ENCODE measurements at places on chromosomes 2 and 18.

DNA sequence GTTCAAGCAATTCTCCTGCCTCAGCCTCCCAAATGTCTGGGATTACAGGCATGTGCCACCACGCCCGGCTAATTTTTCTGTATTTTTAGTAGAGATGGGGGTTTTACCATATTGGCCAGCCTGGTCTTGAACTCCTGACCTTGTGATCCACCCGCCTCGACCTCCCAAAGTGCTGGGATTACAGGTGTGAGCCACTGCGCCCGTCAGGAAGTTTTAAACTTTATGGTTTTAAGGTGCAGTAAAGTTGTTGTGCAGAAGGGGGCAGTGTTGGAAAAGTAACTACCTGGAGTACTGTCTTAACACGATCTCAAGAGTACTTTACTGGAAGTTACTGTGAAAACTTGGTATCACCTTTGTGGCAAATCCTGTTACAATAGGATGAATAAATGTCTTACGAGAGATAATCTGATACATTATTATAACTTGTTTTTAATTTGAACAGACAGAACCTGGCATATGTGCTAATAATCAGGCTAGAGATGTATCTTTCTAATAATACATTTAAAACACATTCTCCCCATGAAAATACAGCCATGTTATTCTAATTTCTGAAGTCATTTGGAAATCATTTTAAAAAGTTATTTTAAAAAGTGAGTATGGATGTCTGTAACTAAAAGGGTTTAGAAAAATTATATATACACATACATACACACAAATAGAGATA lies 10.8 kb downstream of the SPDYA start:
- peak; percentile 18 for DNase-seq

DNA sequence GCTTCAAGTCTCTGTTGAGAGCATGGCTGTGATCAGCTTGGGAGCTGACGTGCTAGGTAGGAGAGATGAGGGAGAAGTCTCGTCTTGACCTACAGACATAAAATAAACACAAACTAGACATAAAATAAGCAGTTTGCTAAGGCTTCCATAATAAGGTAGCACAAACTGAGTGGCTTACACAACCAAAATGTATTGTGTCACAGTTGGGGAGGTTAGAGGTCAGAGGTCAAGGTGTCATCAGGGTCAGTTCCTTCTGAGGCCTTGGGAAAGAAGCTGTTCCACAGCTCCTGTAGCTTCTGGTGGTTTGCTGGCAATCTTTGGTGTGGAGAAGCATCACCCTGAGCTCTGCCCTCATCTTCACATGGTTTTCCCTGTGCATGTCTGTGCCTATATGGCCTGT lies 20.2 kb downstream of the DAW1 start:
- no peak for DNase-seq

GRCh38 chr18:48829443-48830149 lies 121.2 kb downstream of the SMAD7 start:
- no peak for DNase-seq

DNA sequence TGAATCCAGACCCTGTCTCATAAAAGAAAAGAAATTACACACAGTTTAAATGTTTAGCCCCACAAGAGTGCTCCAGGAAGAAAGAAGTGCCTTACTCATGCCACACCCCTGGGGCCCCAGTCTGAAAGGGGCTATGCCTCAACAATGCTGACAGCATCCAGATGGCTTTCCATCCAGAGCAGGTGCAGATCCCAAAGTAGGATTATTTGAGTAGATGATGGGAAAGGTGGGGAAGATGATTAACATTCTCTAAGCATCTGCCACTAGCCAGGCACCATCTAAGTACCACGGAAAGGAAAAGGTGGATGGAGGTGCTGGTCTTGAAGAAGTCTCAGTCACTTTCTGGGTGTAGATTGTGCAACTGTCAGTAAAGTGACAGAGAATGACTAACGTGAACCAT lies 16.3 kb downstream of the DPYSL5 start:
- no peak for DNase-seq

DNA sequence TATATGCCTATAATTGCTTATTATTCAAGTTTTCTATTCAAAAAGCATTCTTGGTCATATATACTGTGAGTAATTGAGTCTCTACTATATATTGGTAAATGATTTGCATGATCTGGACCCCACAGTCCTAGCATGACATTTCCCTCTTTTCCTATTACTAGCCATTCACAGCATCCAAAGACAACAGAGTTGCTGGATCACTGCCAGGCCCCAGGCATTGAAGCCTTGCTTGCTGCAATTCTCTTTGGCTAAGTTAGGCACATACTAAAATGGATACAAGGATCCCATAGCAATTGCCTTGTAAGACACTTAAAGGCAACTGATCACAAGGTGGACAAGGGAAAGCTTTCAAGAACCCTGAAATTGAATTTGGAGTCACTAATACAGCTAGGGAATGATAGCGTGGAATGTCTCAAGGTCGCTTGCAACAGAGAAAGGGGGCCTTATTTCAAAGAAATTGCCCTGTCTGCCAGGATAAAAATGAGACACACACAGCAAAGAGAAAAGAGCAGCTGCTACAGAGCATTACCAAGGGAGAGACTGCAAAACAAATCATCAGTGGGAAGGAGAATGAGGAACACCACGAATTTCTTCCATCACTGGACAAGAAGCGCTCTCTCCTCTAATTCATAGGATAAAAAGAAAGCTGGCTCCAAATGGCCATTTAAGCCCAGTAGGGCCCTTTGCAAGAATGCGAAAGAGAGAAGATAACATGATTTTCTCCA lies 77.1 kb upstream of the EPHA4 start:
- DNase-seq: no peak

GRCh38 chr2:84687498-84688149 lies 171.3 kb downstream of the DNAH6 start:
- no peak for DNase-seq

DNA sequence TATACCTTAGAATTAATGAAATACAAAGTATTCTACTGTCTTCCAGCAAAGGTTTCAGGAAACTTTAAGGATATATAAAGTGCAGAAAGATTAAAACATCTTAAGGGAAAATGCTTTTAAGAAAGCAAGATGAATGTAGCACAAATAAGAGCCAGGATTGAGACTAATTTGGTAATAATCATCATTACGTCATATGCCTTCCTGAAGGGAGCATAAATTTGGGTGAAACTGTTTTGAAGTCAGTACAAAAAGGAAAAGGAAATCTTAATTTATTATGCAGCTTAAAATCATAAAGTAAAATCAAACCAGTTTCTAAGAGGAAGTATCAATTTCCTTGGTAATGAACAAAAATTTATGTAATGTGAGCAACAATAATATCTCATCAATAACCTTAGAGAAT lies 221.7 kb downstream of the CTNNA2 start:
- no peak for DNase-seq

DNA sequence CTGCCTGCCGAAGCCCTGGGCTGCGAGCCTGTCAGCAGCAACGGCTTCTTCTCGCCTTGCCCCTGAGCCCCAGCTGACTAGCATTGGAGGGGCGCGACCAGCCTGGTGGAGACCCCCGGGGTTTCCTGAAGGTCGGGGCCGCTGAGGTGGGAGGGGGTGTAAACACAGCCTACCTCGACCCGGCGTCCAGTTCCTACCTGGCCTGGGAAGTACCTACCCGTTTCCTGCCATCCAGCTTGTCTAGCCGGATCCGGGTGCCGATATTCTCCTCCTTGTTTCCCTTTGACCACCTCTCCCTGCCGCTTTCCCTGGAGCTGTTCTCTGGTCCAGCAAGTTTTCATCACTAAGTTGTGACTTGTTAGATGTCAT lies 511 bp downstream of the MOB4 start:
- DNase-seq: no peak

DNA sequence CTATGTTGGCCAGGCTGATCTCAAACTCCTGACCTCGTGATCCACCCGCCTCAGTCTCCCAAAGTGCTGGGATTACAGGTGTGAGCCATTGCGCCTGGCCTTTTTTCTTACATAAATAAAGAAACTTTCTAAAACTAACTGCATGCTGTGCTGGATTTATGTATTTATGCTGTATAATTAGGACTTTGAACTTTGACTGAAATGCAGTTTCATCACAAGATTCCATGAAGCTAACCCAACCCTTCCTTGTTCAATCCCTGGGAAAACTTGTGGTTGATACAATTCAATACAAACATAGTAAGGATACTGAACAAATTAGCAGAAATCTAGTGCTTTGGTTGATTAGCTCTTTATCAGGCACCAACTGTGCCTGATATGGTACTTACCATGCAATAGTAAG lies 20.9 kb upstream of the SLC35F5 start:
- DNase-seq: no peak

DNA sequence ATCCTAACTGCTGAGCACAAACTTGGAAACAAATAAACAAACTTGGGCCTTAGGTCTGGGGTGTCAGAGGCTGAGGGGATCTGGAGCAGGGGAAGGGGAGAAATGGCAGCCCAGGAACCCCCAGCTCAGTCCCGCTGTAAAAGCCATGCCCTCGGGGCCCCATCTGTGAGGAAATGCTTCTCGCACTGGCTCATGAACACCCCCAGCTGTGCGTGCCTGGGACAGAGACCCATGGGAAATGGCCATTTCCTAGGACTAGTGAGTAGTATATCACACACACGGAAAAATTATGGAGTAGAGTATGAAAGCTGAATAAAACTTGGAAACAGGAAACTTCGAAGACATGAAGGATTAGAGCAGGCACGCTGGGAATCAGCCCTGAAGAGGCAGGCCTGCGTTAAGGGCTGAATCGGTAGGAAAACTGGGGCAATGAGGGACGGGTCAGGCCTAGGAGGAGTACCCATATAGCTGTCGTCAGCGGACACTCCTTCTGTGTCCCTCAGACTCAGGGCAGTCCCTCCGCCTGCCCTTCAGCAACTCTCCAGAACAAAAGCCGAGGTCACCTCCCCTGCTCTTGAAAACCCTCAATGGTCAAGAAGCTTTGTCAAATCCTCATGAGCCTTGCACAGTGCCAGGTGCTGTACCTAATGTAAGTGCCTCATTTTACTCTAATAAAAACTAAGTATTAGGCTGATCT lies 120.8 kb upstream of the ODC1 start:
- no peak for DNase-seq

DNA sequence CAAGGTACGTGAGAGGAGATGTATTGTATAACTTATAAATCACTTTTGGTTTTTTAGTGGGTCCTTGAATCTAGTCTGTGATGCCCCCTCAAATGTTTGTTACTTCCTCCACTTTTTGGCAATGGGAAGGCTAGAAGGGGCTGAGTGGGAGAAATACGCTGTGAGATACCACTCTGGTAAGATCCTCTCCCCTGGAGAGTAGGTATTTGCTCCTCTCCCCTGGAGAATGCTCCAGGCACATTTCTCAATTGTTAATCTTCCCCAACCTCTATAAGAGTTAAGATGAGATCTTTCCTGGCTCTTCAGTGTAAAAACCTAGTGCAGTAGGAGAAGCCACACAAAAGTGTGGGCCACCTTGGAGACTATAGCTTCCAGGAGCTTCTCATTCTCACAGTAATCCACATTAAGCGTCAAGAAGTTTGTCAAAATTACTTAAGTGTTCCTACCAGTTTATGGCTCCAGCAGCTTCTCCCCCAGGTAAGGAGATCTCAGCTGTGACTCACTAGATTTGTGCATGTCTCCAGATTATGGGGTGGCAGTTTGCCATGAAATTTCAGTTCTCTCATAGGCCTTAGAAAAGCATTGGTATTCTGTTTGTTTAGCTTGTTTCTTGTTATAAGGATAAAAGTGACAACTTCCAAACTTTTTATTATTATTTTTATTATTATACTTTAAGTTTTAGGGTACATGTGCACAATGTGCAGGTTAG lies 182.6 kb downstream of the FSIP2 start:
- DNase-seq: no peak
